ENCODE measurements at places on chromosomes 3 and 15.

DNA sequence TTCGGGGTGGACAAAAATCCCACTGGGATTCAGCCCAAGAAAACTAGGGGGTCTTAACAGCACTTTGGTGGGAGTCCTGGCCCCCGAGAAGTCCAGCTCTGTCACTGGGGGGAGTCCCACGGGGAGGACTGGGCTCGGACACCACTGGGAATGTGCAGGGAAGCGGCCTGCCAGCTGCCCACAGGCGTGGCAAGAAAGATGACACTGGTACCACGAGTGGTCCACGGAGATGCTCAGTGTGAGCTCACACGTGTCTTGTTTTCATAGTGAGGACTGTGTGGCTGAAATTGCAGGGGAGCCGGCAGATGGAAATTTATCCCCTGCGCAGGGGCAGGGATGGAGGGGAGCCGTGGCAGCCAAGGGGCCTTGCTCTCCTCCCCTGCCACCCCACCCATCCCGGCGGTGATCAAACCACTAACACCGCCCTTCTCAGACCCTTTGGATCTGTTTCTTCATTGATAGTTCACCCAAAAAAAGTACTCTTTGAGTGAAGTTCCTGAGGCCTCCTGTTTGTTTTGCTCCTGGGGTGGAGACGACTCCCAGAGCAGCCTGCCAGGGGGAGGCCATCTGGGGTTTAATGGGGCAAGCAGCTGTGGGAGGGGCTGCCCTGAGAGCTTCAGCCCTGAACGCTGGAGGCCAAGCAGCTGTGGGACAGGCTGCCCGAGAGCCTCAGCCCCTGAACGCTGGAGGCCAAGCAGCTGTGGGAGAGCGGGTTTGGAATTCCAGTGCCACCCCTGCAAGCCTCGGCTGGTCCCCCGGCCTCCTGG lies 130.9 kb downstream of the LRRK1 start:
- no peak for DNase-seq

DNA sequence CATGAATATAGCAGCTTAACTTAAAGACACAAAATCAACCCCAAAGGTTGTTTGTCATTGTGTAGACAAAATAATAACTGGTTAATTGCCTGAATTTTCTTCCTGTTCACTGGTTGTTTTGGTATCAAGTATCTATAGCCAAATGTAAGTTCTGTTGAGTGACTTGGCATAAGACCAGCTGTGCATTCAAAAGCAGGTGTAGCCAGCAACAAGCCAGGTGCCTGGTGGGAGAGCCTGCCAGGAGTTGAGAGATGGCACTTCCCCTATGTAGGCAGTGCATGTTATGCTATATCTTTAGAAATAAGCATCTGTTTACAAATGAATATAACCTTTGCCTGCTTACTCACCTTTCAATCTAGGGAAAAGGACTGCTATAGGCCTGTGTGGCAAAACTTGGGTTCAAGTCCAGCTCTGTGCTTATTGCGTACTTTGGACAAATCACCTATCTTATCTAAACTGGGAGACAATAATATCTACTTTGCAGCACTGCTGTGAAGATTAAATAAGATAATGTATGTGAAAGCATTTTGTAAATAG lies 84.9 kb upstream of the TBL1XR1 start:
- DNase-seq: no peak

- DNase-seq: no peak
Measured at GRCh38 chr3:11705049-11705448, 61.3 kb upstream of the VGLL4 start.

DNA sequence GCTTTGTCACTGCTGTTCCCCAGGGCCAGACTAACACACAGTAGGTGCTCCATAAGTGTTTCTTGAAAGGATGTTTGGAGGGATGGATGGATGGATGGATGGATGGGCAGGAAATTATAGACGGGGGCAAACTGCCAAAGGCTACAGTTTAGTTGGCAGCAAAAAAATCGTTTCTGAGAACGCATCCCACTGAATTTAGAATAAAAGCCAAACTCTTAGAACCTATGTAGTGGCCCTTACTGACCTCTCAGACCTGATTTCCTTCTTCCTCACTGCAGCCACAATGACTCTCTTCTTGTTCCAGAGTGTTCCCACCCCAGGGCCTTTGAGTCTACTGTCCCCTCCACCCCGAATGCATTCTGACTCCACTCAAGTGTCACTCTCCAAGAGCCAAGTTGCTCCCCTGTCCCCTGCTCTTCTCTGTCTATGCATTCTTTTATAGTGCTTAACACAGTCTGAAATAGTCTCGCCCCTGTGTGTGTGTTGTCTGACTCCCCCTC lies 5.2 kb upstream of the GATA2 start:
- no peak for DNase-seq

- no peak for DNase-seq
Measured at GRCh38 chr3:143036557-143036956, 35.2 kb downstream of the U2SURP start.

DNA sequence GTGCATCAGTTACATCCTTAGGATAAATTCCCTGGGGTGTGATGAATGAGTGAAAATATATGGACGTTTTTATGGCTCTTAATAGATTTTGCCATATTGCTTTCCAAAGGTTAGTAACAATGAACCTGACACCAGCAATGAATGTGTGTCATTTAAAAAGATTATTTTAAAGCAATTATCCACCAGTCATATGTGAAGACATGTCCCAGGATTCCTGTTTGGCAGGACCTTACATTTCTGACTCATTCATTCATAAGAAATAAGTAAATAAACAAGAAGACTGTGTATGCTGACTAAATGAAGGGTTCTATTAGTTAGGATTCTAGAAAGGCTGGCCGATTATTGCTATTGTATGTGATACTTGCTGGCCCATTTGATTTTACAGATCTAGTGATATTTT lies 201.5 kb downstream of the SOX2 start:
- no peak for DNase-seq

DNA sequence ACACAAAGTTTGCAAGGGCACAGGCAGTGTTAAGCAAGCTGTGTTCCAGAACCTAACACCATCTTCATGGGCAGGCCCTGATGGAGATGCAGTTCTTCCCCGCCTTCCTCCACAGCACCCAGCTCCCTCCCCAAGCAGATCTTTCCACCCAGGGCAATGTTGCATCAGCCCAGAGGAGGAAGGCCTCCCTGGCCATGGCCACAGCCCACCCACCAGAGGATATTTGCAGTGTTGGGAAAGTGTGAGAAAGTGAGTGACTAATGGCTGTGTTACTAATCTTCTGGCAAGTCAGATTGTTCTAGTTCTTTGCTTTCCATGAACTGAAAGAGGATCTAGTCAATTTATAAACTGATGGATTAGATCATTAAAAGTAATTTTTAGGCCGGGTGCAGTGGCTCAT lies 42.0 kb upstream of the ATP10A start:
- DNase-seq: no peak

DNA sequence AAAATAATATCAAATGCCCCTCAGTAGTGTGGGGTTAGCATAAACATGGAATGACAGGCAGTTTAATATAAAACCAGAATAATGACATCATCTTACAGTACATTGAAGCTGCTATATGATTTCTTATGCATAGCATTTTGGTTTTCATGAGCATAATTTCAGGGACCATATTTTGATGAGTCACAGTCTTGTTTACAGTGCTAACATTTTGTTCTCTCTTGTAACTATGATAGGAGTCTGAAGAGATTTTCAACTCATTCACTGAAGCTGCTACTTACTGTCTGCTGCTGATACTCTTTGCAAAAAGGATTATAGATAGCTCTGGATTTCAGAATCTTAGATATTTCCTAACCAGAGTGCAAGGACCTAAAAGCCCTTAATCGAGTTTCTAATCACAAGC lies 92.6 kb upstream of the CCDC54 start:
- no peak for DNase-seq

DNA sequence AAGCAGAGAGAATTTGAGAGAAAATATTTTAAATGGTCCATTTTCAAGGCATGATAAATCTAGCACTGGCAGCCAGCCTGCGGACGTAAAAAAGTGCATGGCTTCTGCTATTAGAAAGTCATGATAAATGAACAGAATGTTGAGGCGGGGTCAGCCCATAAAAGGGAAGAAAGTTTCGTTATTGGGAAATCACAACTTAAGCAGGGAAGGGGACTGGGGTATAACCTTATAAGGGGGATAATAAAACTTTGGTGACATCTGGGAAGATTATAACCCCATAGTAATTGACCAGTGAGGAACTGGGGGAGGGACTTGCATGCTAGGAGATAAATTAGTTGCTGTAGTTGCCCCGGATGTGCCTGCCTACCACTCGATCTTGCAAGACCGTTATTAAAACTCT lies 88.4 kb upstream of the PLSCR4 start:
- no peak for DNase-seq

- DNase-seq: no peak
Measured at GRCh38 chr3:38647217-38647970, 2.1 kb downstream of the SCN5A start.

GRCh38 chr3:155435821-155436220 lies 142.3 kb upstream of the STRIT1 start:
- DNase-seq: no peak

- no peak for DNase-seq
Measured at GRCh38 chr3:4401441-4401840, 65.6 kb downstream of the SUMF1 start.

- no peak for DNase-seq
Measured at GRCh38 chr3:189160519-189161309, 11.1 kb upstream of the TPRG1 start.

DNA sequence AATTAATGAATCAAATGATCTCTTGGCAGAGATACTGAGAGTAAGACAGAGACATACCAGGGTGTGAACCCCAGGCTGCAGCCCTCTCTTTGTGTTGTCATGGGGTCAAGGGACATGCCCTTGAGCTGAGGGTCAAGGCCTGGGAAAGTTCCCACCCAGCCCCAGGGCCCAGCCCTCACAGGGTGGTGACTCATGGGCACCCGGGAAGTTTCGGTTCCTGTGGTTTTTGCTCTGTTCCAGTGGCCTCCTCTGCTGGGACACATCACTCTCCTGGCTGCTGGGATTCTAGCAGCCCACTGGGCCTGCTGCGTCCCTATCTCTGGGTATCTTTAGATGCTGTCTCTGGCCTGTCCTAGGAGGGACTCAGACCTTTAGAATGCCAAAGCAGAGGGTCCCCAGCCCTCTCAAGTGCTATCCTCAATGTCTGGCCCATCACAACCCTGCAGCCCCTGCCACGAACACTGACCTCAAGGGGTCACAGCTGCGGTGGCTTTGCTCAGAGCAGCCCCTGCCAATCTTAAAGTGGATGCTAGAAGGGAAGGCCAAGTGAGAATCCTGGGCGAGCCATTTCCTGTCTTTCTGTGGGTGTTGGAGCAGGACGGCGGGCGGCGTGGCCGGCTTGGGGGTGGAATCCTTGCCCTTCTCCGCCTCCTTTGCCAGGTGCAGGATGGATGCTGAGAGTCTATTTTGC lies 148.4 kb upstream of the TLE3 start:
- no peak for DNase-seq

GRCh38 chr3:157148196-157148889 lies 11.6 kb downstream of the CCNL1 start:
- DNase-seq: no peak

DNA sequence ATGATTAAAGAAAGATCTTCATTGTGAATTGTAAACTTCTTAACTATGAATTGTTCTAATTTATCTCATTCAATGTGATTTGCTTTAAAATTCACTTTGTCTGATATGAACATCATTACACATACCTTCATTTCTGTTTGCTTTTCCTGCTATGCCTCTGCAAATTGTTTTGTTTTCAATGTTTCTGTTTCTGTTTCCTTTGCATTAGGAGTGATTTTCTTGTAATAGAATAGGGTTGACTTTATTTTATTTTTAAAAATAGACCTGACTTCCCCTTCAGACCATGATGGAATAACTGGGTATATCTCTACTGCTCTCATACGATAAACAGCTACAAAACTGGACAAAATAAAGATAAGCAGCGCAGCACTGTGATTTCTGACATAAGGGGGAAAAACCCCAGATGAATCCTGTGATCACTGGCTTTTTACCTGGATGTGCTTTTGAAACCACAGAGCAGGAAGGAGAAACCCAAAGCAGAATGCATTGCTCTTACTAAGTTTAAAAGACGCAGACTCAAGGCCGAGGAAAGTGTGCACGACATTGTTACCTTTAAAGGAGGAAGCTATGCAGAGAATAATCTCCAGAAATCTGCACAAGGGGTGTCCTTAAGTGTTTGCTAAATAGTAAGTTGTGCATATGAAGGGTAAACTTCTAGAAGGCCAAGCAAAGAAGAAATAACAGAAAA lies 420.2 kb downstream of the TBC1D5 start:
- no peak for DNase-seq

- no peak for DNase-seq
Measured at GRCh38 chr15:81905889-81906288, 139.9 kb downstream of the MEX3B start.

DNA sequence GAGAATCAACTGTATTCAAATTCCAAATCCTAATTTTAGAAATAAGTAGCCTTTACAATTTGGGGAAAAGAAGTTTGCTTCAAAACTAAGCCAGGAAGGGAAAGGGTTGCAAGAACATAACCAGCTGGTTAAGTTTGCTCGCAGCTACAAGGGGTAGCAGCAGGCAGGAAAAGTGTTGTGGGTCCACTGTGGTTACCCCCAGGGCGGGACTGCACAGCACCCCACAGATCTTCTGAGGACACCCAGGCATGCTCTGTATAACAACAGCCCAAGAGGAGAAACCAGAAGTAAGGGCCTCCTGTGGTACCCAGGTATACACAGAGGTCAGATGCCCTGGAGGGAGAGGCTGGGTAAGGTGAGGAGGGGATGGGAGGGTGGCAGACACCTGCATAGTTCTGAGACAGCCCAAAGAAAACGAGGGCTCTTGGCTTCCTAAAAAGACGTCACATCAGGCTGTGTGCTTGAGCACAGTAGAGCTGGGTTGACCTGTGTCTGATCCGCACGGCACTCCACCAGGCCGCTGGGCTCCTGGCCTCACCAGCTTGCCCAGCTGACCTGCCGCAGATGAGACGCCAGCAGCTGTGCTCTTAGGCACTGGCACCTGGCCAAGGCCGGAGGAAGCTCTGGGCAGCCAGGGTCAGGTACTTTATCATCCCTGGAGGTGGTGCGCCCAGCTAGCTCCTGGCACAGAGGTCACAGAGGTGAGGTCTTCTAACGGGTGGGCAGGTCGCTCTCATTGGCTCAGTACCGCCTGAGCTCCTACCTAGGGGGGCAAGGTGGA lies 81.8 kb upstream of the SNRPA1 start:
- no peak for DNase-seq

- no peak for DNase-seq
Measured at GRCh38 chr3:12255393-12255792, 33.5 kb upstream of the PPARG start.

DNA sequence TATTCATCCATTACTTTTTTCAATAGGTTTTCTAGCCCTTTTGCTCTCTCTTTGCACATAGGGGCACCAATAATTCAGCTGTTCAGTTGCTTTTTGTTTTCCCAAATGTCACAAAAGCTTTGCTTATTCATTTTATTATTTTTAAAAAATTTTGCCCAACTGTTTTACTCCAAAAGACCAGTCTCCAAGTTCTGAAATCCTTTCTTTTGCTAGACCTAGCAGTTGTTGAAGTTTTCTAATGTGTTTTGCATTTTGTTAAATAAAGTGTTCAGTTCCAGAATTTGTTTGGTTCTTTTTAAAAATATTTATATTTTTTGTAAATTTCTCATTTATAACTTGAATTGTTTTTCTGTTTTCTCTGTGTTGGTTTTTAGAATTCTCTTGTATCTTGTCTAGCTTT lies 1227.3 kb downstream of the ROBO2 start:
- no peak for DNase-seq

- no peak for DNase-seq
Measured at GRCh38 chr3:50275996-50276761, 2.7 kb upstream of the LSMEM2 start.

Data from thoracic aorta (tissue), 2 donors.